ENCODE measurements at places on chromosomes 7 and 10. TPM values are rescaled to one million over a fixed set of nuclear protein-coding genes. Genes with fewer than 3 reads are reported as not detected.

Gene WIPF3
- total RNA-seq: 0.51 TPM

Gene RAMP3
- total RNA-seq: not detected

Gene ZNF804B
- total RNA-seq: not detected

Gene C7orf33
- total RNA-seq: not detected

Gene MYL10
- total RNA-seq: 5.1 TPM

Gene WDFY4
- total RNA-seq: not detected

Gene CAMK2B
- 0.27 TPM for total RNA-seq

Gene NPY
- not detected for total RNA-seq

Gene FAM24B
- not detected for total RNA-seq

Gene GPRIN2
- total RNA-seq: 5.7 TPM

- no peak for DNase-seq
- H3K36me3 ChIP-seq: no peaks in the 10 kb centered on the region
- no peaks in the 10 kb centered on the region for H3K27me3 ChIP-seq
- H3K4me3 ChIP-seq: no peak overlapping the region
- H3K27ac ChIP-seq: no peak overlapping the region
- no peaks in the 10 kb centered on the region for H3K4me1 ChIP-seq
These were observed 270.2 kb upstream of the KAT6B start for GRCh38 chr10:74556072-74556705.

GRCh38 chr7:117101026-117101425, 147.7 kb downstream of the ST7 start:
- no peak for DNase-seq
- peaks cover 41% of the 10 kb centered on the region for H3K4me1 ChIP-seq
- no peak overlapping the region for H3K4me3 ChIP-seq
- H3K27ac ChIP-seq: no peak overlapping the region
- H3K36me3 ChIP-seq: peaks cover 17% of the 10 kb centered on the region

DNA sequence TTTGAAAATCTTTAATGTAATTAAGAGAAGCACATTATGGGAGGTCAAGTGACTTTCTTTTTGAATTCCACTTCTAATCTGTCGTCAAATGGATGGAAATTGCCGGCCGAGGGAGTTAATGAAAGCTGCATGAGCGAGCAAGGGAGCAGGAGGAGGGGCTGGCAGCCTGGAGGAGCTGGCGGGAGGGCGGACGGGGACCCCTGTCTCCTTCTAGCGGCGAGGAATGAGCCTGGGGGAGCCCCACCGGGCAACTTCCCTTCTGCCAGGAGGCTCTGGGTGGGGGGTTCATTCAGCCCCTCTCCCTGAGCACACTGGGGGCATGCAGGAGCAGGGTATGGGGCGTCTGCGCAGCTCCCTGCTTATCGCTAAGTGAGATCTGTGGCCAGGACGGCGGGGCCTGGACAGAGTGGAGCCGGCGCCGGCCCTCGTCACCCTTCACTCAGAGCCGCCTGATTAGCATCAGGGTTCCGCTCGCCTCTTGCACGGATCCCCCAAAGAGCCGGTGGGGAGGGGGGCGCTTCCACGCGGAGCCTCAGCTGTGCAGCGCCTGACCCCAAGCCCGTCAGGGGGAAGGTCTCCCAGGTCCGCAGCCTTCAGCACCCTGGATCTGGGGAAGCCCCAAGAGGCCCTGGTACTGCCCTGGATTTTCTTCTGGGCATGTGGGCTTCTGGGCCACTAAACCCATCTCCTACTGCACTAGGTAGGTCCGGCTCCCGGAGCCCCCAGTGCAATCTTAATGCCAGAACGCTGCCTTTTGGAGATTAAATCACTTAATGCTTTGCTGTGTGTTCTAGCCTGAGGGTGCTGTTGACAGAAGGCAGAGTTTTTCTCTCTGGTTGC, 680.8 kb downstream of the LRMDA start:
- H3K36me3 ChIP-seq: peaks cover 4% of the 10 kb centered on the region
- DNase-seq: no peak
- no peak overlapping the region for H3K27ac ChIP-seq

DNA sequence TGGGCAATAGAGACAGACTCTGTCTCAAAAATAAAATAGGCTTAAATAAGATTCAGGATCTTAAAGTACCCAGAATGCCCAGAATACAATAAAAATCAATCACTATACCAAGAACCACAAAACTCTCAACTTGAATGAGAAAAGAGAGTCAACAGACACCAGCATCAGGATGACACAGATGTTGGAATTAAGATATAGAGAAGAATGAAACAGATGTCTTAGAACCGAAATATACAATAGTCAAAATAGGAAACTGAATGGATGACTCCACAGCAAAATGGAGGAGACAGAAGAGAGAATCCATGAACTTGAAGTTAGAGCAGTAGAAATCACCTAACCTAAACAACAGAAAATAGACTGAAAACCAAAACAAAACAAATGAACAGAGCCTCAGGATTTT, 29.6 kb downstream of the POR start:
- H3K36me3 ChIP-seq: no peaks in the 10 kb centered on the region
- H3K27me3 ChIP-seq: no peaks in the 10 kb centered on the region
- no peaks in the 10 kb centered on the region for H3K4me1 ChIP-seq
- no peak overlapping the region for H3K27ac ChIP-seq

GRCh38 chr10:83164156-83164555, 975.2 kb upstream of the GHITM start:
- no peak for DNase-seq
- H3K36me3 ChIP-seq: peaks cover 1% of the 10 kb centered on the region
- peaks cover 8% of the 10 kb centered on the region for H3K4me1 ChIP-seq
- peaks cover 16% of the 10 kb centered on the region for H3K27me3 ChIP-seq
- H3K4me3 ChIP-seq: no peak overlapping the region

GRCh38 chr10:126169899-126170298, 218.4 kb downstream of the ADAM12 start:
- peaks cover 45% of the 10 kb centered on the region for H3K4me1 ChIP-seq
- no peaks in the 10 kb centered on the region for H3K27me3 ChIP-seq
- DNase-seq: no peak
- H3K36me3 ChIP-seq: no peaks in the 10 kb centered on the region

GRCh38 chr10:103448746-103449145, 3.4 kb downstream of the CALHM2 start:
- peak overlapping the region; percentile 79 for H3K27ac ChIP-seq
- peaks cover 32% of the 10 kb centered on the region for H3K36me3 ChIP-seq

GRCh38 chr7:44377681-44378421, 52.5 kb upstream of the CAMK2B start:
- H3K4me1 ChIP-seq: peaks cover 13% of the 10 kb centered on the region
- no peak overlapping the region for H3K4me3 ChIP-seq
- peak; percentile 59 for DNase-seq
- H3K36me3 ChIP-seq: no peaks in the 10 kb centered on the region

DNA sequence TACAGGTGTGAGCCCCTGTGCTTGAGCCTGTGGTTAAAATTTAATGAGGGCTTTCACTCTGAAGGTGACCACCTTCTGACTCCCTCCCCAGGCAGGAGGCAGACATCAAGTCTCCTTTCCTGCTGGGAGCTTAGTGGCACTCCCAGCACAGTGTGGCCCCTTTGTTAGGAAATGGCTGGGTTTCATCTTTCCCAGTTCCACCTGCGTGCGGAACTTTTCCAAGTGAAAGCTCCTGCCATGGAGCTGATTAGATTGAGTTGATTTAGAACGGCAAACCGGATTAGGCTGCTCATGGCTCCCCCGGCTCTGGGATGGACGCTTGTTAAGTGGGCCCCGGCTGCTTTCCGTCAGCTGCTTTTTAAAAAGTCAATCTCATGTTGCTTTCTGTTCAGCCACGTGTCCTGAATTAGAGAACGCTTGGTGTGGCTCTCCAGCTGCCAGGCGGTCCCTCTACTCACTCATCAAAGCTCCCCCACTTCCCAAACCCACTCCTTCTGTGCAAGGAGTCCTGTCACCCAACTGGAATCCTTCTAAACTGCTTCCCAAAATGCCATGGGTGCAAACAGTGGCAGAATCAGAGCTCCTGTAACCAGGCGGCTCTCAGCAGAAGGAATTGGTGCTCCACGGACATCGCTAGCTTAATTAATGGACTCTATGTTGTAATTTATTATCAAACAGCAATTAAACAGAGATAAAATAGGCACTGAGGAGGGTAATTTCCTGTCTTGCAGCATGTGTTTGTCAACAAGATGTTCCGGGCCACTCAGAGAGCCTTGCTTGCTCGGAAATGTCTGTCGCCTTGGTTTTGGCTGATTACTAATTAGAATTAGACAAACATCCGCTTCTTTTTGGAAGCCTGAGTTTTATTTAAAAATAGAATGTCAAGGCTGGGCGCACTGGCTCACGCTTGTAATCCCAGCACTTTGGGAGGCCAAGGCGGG, 551.2 kb downstream of the GALNT17 start:
- no peak for DNase-seq
- H3K27me3 ChIP-seq: no peaks in the 10 kb centered on the region
- H3K4me1 ChIP-seq: no peaks in the 10 kb centered on the region
- peaks cover 9% of the 10 kb centered on the region for H3K36me3 ChIP-seq

GRCh38 chr7:5662828-5663227, 118.6 kb downstream of the RNF216 start:
- H3K36me3 ChIP-seq: peaks cover 5% of the 10 kb centered on the region
- peak; percentile 42 for DNase-seq
- no peak overlapping the region for H3K4me3 ChIP-seq

DNA sequence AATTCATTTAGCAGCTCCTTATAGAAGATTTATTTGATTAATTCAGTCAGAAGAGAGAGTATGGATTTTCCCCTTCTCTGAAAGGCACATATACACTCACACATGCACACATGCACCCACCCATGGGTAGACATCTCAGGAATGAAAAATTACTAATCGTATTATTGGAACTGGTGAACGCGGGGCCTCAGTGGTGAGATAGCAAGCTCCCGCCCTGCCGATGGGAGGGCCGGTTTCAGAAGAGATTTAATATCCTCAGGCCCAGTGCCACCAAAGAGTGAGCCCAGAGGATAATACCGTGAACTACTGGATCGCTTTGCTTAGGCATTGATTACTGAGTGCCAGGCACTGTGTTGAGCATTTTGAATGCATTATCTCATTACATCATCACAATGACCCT, 38.0 kb upstream of the EMX2 start:
- H3K4me1 ChIP-seq: peaks cover 14% of the 10 kb centered on the region
- no peak overlapping the region for H3K27ac ChIP-seq
- H3K4me3 ChIP-seq: no peak overlapping the region
- no peak for DNase-seq
- H3K36me3 ChIP-seq: no peaks in the 10 kb centered on the region

GRCh38 chr10:14024329-14025202, 306.2 kb downstream of the FRMD4A start:
- H3K27ac ChIP-seq: peak overlapping the region; percentile 74
- no peak overlapping the region for H3K4me3 ChIP-seq
- peaks cover 30% of the 10 kb centered on the region for H3K4me1 ChIP-seq
- H3K27me3 ChIP-seq: no peaks in the 10 kb centered on the region
- no peak for DNase-seq
